ENCODE measurements at places on chromosomes 1 and 21.

- no peak for DNase-seq
Measured at GRCh38 chr1:11227106-11228077, 35.0 kb downstream of the MTOR start.

GRCh38 chr21:45373991-45374816 lies 30.8 kb upstream of the COL18A1 start:
- no peak for DNase-seq

DNA sequence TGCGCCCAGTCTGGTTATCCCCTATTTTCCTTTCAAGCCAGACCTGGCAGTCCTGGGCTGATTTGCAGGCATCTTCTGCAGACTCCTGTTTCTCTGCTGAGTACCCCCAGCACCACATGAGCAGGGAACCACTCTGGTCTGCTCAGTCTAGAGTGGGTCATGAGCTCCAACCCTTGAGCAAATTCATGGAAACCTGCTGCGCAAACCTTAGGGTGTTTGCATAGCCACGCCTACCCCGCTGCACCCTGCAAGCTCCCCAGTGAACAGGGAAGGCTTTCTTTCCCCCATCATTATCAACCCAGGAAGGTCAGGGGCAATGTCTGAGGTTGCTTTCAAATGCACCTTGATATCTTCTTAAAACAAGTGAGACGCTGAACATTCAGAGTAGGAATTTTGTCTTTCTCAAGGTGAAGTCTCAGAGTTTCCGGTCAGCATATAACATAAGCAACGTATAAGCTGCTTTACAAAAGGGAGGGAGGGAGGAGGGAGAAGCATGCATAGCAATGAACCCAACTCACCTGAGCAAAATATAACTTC lies 11.1 kb upstream of the KCNE1 start:
- no peak for DNase-seq

- DNase-seq = no peak
Measured at GRCh38 chr1:117754061-117754969, 148.5 kb downstream of the TENT5C start.

- DNase-seq = no peak
Measured at GRCh38 chr1:193566735-193567134, 380.3 kb upstream of the B3GALT2 start.

- DNase-seq = no peak
Measured at GRCh38 chr1:55877437-55878232, 662.5 kb upstream of the USP24 start.

DNA sequence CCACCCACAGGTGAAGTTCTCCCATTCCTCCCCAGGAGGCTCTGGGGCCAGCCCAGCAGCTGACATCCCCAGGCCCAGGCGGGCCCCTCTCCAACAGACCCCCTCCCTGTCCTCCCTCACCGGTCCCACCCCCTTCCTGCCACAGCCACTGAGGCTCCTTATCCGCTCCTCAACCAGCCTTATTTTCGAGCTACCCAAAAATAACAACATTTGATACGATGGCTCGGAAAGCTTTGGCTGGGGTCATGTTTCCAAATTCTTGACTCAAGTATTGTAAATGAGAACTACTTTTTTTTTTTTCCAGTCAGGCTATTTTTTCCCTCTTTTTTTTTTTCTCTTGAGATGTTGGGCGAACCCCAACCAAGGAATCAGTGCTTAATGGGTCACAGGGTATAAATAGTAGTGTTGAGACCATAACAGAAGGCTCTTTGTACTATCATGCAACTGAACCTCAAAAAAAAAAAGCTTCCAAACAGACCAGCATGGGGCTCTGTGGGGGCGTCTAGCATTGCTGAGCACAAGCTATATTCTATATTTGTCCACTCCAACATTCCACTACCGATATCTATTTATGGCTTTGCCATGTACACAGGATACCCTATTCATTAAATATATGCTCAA lies 27.2 kb downstream of the IRF2BP2 start:
- no peak for DNase-seq

GRCh38 chr1:197145446-197146024 lies 934 bp downstream of the ASPM start:
- DNase-seq = no peak

- DNase-seq = no peak
Measured at GRCh38 chr21:14589855-14590563, 43.9 kb upstream of the SAMSN1 start.

- DNase-seq = no peak
Measured at GRCh38 chr1:206836111-206836510, 29.3 kb upstream of the IL20 start.

GRCh38 chr1:61585714-61586113 lies 139.2 kb downstream of the TM2D1 start:
- no peak for DNase-seq

GRCh38 chr1:58792846-58793245 lies 9.0 kb upstream of the JUN start:
- no peak for DNase-seq

GRCh38 chr1:18886003-18886335 lies 16.4 kb downstream of the ALDH4A1 start:
- no peak for DNase-seq

- no peak for DNase-seq
Measured at GRCh38 chr1:244896550-244896949, 32.2 kb upstream of the HNRNPU start.

DNA sequence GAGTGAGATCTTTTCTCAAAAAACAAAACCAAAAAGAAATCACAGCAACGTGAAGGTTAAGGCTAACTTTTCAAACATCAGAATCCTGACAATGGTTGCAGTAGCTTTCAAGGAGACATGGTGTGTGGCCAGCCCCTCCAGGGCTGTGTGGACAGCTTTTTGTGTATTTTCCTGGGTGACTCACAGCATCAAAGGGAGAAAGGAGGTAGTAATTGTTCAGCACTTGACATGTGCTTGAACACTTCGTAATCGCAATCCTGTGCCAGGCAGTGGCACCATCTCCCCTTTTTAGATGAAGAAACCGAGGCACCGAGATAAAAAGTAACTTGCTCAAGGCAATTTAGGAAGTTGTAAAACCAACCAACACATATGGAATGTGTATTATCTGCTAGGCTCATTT lies 10.3 kb downstream of the NBL1 start:
- DNase-seq = no peak

GRCh38 chr1:151837197-151837596 lies 2.4 kb downstream of the C2CD4D start:
- no peak for DNase-seq

DNA sequence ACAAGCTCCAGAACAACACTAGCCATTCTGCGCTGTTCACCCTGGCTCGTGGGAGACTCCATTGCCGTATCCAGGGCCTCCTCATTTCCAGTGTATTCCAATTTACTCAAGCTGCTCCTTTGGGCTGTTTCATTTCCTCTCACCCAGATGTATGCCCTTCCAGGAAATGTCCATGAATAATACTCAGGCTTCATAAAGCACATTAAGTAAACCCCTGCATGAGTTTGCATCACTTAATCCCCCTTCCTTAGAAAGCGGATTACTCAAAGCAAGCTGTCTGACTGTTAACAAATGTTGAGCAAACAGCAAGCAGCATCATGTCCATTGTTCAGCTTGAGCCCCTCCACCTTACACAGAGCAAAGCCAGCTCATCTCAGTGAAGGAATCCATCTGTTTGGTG lies 403.6 kb upstream of the PBX1 start:
- no peak for DNase-seq

- DNase-seq = no peak
Measured at GRCh38 chr1:82700476-82700875, 899.7 kb downstream of the ADGRL2 start.

GRCh38 chr1:109776206-109776835 lies 12.6 kb upstream of the EPS8L3 start:
- DNase-seq = no peak

GRCh38 chr1:228306275-228307217 lies 98.7 kb downstream of the OBSCN start:
- DNase-seq = no peak

DNA sequence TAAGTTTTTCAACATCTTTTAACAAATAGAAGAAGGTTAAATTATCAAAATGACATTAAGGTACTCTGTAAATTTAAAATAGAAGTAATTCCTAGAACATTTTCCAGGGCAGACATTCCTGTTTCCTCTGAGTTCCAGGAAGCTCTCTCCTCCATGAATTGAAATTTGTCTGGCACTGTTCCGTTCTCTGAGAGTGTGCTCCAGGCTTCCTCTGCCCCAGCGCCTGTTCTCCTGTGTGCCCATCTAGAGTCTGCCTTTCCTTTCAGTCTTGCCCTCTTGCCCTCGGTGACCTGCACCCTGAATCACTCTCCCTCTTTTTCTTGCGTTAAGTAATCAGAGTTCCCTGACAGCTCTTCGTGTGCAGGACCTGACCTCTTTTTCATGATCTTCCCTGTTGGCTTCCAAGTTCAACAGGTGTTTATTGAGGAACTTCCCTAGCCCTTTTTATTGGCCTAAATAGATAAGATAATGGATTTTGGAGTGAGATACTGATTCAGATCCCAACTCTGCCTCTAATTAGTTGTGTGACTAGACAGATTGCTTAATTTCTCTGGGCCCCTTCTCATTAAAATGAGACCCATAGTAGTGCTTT lies 77.1 kb downstream of the MTR start:
- no peak for DNase-seq

GRCh38 chr1:221664253-221664652 lies 77.6 kb downstream of the DUSP10 start:
- no peak for DNase-seq

- no peak for DNase-seq
Measured at GRCh38 chr1:234631721-234632125, 21.7 kb upstream of the IRF2BP2 start.

DNA sequence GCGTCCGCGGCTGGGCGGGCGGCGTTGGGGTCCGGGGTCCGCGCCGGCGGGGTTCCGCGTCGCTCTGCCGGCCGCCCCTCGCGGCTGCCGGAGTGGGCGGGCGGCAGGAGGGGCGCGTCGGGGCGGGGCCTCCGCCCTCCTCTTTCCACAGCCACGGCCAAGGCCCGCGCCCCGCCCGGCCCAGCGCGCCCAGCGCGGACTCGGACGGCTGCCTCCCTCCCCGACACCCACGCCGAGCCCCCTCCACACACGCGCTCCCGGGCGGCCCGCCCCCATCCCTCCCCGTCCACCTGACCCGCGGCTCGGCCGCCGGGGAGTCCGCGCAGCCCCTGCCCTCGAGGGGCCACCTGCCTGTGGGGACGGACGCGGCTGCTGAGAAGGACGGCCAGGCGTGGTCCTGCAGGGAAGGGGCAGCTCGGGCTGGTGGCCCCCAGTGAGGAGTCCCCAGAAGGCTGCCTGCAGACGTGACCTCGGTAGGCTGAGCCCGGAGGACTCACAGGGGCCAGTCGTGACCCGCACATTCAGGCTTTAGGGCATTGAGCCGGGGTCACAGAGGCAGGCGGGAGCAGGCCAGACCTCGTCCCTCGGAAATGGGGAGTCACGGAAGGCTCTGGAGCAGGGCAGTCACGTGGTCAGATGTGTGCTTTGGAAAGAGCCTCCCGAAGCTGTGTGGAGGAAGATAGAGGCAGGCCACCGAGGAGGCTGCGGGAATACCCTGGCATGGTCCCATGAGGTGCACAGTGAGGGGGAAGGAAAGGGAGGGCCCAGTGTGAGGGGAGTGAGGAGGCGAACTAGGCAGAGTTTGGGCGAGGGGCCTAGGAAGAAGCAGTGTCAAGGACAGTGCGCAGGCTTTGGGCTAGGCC lies at the start of gene COL8A2:
Gene COL8A2 (minus strand): TSS at position 94 of the 863 bp plus-strand sequence. CDS start 24,980 bp downstream, outside the sequence.
- DNase-seq = no peak

DNA sequence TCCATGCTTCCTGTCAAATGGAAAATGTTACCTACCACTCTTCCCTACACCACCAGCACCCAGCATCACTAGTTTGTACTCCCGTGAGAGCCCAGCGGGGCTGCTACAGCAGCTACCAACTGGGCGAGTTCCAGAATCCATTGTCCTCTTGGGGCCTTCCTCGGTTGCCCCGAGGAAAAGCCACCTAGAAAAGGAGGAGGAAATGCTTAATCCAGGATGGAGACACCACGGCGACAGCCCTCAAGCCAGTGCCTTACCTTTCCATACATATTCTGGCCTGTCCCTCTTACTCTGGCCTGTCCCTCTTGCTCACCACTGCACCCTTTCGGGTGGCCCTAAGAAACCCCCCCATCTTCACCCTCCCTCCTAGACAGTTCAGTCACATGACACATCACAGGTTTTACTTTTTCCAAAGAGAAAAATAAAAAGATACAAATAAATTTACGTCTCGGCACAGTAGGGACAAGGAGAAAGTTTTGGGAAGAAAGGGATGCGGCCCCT lies 478 bp downstream of the RIT1 start:
- no peak for DNase-seq

GRCh38 chr1:113830039-113830438 lies 17.8 kb upstream of the RSBN1 start:
- DNase-seq = no peak

GRCh38 chr1:55359611-55360010 lies 144.4 kb upstream of the USP24 start:
- no peak for DNase-seq

GRCh38 chr1:118381197-118381869 lies 196.3 kb upstream of the SPAG17 start:
- DNase-seq = no peak

DNA sequence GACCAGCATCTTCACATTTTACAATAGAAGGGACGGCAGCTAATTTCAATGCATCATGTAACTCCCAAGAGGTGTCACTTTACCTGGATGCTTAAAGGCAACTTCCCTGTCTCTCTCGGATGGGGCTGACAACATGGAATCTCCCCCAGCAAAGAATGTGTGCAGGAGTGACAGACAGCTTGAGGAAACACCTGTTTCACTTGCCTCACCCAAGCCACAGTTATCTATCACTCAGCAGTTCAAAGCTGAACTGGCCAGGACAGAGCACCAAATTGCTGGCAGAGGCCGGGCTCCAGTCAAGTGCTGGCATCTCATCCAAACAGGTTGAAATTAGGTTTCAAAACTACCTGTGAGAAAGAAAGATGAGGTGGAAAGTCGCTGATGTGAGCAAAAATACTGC lies 538.0 kb upstream of the PLXNA2 start:
- DNase-seq = no peak

GRCh38 chr1:201783058-201783457 lies 45.9 kb upstream of the IPO9 start:
- no peak for DNase-seq

DNA sequence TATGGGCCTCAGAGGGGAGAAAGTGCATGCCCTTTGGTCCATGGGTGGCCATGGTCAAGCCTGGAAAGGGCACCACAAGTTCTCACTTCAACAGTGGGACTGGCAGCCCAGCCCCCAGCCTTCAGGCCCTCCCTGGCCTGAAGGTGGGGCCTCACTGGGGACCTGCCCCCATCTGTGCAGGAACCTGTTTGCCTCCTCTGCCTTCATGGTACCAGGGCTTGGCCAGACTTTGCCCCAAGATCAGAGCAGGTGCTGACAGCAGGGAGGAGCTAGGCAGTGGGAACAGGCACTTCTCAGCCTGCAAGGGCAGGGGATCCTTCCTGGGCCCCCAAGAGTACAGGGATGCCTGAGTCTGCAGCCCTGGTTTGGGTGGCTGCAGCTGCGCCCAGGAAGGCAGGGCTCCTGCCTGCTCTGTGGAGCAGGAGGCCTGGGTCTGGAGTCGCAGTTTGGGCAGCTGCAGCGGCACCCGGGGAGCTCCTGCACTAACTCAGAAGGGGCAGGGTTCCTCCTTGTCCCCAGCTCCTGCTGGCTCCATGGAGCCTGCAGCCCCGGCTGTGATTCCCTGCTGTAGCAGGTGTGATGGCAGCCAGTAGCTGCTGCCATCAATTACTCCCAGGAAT lies 460.1 kb upstream of the NCAM2 start:
- no peak for DNase-seq

Measured in cortex of kidney (tissue), 1 donor.